ENCODE measurements at places on chromosomes 4 and X.
A peak's percentile ranks its signal among the peaks of the same experiment; 100 is the strongest.

DNA sequence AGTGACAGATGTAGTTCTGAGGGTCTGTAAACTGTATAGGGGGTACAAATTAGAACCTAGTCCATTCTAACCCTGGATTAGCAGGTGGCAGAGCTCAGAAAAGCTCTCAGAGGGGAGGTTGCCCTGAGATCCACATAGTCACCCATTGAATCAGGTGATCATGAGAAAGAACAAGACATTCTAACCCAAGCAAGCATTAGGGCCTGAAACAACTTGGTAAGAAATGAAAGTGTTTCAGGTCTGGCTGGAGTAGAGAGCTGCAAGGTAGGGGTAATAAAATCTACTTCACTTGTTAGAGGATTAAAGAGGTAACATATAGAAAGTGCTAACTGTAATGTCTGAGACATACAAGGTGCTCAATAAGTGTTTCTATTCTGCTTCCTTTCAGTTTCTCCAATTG lies 8.8 kb upstream of the BMP2K start:
- DNase-seq: no peak

GRCh38 chr4:159070742-159071141 lies 32.1 kb upstream of the RAPGEF2 start:
- peak; percentile 82 for DNase-seq

- DNase-seq: peak; percentile 81
These were observed 179.8 kb downstream of the SCFD2 start for GRCh38 chr4:53185869-53186585.

GRCh38 chr4:62544428-62544827 lies 1344.3 kb downstream of the ADGRL3 start:
- no peak for DNase-seq

DNA sequence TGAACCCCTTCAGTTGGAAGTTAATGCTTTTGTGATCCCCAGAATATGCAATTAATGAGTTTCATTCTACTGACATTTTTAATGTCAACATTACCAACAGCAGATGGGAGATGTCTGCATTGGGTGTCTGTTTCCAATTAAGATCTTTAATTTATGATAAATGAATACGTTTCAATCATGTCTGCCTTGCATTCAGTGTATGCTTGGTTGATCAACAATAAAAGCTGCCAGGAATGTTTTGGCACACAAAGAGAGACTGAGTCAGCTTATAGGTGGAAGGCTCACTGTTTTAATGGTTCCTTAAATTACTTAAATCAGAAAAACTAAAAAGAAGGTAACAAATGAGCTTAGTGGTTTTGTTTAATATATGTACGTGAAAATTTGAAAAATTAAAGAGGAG lies 359.9 kb upstream of the CNKSR2 start:
- DNase-seq: no peak

DNA sequence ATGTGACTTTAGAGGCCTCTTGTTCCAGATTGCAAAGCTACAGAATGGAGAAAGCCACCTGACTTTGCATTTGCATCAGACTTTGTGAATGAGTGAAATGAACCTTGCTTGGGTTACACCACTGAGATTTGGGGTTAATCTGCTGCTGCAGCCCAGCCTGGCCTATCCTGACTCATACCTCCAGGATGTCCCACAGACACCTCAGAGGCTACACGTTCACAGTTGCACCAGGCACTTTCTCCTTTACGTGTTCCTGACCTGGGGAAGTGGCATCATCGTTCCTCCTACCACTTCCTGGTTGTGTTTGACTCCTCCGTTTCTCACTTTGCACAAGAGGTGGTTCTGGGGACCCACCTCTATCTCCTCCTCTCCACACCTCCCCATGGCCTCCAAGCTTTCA lies 9.2 kb upstream of the SORCS2 start:
- no peak for DNase-seq

DNA sequence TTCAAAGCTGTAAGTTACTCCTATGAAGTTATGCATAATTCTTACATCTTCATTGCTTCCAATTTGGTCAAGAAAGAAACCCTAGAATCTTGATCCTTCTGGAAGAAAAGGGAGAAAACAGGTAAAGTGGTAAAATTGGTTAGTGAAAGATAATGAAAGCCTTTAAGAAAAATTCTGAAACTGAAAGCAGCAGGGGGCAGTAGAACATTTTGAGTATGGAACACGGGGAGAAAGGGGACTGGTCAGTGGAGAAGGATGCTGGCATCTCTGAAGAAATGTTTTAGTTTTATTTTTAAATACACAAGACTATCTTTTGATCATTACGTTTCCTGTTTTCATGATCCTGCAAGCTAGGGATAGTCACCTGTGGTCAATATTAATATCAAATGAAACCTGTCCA lies 54.3 kb downstream of the SLIT2 start:
- peak; percentile 52 for DNase-seq

DNA sequence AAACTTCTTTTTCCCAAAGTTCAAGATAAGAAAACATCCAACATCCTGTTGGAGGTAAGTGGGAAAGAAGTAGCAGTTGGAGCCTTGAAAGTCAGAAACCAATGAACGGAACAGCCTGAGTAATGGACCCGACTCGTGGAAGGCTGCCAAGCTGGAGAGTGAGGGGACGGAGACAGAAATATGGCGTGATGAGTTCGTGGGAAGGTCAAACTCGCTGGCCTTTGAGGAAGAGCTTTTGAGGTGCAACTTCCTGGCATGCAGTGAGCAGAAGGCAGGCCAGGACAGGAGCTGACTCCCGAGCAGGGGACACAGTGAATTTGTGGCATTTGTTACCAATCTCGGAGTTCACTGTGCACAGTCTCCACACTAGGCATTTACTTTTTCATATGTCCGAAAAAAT lies 1.0 kb upstream of the TRIML1 start:
- no peak for DNase-seq

DNA sequence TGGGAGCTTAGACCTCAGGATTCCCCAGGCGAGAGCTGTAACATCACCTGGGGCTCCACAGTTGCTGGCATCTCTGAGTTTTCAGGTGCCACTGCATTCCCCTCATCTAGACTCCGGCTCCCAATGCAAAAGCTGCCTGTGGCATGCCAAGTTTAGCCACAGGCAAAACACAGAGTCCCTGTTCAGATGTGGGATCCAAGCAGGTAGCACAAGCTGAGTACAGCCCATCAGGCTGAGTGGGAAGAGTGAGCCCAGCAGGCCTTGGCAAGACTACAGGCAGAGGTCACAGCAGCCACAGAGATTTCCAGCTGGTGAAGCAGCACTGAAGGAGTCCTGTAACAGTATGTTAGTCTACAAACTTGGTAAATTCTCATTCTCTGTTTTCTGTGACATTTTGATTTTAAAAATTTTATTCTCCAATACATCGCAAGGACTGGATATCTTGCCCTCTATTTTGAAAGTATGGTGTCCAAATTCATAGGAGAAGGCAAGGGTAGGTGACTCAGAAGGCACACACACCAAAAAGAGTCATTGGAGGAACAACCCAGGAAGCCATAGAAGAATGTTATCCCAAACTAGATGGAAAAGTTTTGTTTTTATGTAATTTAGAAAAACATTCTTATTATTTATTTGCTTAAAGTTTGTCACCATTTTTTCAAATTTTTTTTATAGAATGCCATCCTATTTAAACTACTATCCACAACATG lies 13.6 kb upstream of the CXCL2 start:
- peak; percentile 47 for DNase-seq

GRCh38 chrX:134542485-134542884 lies 82.5 kb downstream of the HPRT1 start:
- DNase-seq: peak; percentile 65

- DNase-seq: no peak
These were observed 19.6 kb upstream of the FGF16 start for GRCh38 chrX:77427611-77428010.

DNA sequence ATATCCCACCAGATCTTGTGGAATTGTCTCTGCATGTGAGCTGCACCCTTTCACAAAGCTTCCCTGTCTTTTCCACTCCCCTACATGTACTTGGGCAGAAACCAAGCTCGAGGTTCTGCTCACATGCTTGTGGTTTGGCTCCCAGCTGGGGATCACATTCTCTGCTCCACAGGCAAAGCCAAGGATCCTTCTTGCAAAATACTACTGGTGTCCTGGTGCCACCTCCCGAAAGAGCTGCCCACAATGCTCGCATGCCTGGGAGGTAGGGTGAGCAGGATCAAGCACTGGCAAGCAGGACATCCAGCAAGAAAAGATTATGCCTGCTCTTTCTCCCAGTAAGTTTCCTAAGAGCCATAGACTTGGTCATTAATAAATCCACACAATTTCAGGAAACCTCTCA lies 45.1 kb upstream of the PPARGC1A start:
- peak; percentile 87 for DNase-seq

- DNase-seq: peak; percentile 28
These were observed 30.4 kb downstream of the LAMTOR3 start for GRCh38 chr4:99863804-99864203.

- no peak for DNase-seq
These were observed 241.9 kb upstream of the NWD2 start for GRCh38 chr4:37002625-37003024.

- peak; percentile 91 for DNase-seq
These were observed 741 bp downstream of the SPATA18 start for GRCh38 chr4:52051615-52052474.

DNA sequence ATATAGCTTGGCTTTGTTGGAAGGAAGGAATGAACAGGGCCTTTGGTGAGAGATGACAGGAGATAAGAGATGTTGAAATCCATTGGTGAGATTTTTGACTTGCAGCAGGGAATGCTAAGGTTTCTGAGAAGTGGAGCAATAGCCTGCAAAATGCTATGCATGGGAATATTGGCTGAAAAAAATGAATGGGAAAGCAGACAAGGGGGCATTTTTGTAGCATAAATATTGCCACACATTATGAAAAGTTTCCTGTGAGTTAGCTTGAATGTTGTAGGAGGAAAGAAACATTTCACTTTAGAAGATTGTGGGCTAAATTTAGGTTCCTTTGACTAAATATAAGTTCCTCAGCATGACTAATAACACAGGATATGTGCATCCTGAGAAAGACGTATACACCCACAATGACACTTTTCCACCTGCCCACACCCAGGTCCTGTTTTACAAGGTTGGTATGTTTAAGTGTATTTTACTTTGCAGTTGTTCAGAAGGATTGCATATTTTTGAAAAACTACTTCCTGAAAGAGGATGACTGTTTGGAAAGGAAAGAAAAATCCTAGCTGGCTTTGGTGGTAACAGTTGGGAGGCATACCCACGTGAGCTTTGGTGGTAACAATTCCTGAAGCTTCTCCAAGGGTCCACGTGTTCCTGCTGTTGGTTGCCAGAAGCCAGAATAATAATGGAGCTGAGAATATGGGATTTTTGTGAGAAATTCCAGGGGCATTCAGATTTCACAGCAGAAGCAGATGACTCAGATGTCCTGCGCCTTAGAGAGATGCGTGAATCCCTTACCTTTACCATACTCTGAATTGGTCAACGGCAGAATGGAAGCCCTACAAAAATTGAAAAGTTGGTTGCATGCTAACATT lies 28.5 kb downstream of the PHEX start:
- DNase-seq: peak; percentile 45

DNA sequence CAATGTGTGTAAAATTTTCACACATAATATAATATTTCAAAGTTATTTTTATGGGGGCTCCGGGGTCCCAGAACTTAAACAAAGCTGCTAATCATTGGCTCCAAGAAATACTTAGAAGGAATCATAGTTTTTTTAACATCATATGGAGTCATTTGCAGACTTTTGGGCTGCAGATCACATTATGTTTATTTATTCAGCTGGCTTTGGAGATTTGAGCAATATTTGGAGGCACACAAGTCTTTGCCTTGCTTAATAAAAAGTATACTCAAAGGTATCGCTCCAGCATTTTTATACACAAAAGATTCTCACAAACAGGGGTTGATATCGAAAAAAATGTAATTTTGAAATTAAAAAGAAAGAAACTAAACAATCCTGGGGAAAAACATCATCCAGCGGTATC lies 382.5 kb upstream of the TENM3 start:
- peak; percentile 19 for DNase-seq

GRCh38 chr4:90081432-90082144 lies 45.6 kb upstream of the CCSER1 start:
- no peak for DNase-seq

GRCh38 chr4:13988353-13989305 lies 361.1 kb upstream of the BOD1L1 start:
- DNase-seq: peak; percentile 98

- no peak for DNase-seq
These were observed 23.3 kb upstream of the PPP2R2C start for GRCh38 chr4:6495736-6496135.

DNA sequence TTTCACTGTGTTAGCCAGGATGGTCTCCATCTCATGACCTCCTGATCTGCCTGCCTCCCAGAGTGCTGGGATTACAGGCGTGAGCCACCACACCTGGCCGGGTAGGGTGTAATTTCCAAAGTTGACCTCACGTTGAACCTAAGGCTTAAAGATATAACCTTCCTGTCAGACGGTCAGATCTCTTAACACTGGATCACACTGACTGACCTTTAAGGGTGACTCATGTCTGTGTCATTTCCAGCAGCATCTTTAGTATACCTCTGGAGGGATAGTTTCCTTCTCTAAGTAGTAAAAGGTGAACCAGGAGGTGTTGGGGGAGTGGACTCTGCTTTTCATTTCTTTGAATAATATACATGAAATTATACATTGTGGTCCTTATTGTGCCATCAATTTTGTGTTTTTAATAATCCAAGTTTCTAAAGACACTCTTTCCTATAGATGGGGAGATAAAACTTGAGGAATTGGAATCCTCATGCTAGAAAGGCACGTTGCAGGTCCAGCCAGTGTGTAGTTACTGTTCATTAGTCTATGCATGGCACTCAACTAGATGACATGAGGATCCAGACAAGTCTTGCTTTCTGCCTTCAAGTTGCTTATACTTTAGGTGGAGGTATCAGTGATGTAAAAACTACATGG lies 45.7 kb downstream of the ARHGAP10 start:
- DNase-seq: peak; percentile 49

DNA sequence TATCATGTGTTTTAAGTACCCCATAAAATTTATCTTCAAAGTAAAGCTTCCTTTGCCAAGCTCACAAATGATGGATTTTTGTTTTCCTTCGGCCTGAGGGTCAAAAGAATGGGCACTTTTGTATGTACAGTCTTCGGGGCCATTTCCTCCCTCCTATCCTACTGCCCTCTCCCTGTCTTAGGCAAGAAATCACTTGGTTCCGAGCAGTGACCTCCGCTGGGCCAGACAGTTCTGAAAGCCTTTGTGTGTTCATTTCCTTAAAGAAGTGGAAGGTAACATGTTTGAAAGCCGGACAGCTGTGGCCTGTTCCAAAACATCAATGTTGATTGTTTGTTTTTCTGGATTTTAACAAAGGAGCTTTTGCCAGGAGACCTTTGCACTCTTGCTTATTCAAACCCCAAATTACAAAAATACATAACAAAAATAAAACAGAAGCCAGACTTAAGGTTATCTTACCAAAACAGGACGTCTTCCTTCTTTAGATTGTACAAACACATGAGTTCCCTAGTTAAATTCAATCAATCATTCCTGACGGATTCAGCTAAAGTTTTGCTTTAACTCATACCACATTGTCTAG lies 110.6 kb upstream of the LIMCH1 start:
- no peak for DNase-seq

- DNase-seq: peak; percentile 88
These were observed at the start of gene SLIT2 for GRCh38 chr4:20251796-20252655. TSS of gene SLIT2 (plus strand) at chr4:20251905. CDS start at chr4:20253816, 1,911 bp downstream.

GRCh38 chr4:53676402-53676871 lies 85.2 kb upstream of the LNX1 start:
- peak; percentile 76 for DNase-seq

Measured in EH (cell line).